ENCODE measurements at places on chromosomes 3 and 15.

- DNase-seq: no peak
These were observed 44.3 kb upstream of the C3orf49 start for GRCh38 chr3:63774781-63775180.

DNA sequence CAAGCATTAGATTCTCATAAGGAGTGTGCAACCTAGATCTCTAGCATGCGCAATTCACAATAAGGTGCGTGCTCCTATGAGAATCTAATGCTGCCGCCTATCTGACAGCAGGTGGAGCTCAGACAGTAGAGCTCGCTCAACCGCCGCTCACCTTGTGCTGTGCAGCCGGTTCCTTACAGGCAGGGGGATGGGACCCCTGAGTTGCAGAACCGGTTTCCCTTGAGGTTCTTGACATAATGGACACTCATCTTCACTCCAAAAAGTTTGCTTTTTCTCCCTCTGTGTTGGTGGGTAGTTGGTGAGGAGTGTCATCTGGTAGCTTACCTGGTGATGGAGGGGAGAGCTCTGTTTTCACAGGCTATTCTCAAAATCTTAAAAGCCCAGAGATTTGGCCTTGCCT is 324.0 kb upstream of the TBL1XR1 start:
- no peak for DNase-seq

DNA sequence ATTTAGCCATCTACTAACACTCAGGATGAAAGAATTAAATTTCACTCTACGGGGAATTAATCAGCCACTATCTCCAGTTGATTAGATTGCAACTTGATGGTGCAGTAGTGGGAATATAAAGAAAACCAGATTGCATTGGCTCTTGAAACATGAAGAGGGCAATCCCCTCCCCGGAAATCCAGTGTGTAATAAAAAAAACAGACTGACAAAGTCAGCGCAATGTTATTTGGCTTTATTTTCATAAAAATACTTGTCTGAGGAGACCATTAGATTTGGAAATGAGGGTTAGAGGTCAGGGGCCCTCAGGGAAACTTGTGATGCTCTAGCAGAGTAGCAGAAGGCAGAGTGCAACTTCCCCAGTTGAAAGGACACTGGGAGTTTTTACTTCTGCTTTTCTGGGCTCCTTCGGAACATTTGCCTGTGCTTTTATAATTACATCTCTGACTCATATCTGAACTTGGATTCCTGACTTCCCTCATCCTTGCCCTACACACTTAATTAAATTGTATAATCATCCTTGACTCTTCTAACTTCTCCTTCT is 326.8 kb downstream of the TUSC7 start:
- DNase-seq: no peak

DNA sequence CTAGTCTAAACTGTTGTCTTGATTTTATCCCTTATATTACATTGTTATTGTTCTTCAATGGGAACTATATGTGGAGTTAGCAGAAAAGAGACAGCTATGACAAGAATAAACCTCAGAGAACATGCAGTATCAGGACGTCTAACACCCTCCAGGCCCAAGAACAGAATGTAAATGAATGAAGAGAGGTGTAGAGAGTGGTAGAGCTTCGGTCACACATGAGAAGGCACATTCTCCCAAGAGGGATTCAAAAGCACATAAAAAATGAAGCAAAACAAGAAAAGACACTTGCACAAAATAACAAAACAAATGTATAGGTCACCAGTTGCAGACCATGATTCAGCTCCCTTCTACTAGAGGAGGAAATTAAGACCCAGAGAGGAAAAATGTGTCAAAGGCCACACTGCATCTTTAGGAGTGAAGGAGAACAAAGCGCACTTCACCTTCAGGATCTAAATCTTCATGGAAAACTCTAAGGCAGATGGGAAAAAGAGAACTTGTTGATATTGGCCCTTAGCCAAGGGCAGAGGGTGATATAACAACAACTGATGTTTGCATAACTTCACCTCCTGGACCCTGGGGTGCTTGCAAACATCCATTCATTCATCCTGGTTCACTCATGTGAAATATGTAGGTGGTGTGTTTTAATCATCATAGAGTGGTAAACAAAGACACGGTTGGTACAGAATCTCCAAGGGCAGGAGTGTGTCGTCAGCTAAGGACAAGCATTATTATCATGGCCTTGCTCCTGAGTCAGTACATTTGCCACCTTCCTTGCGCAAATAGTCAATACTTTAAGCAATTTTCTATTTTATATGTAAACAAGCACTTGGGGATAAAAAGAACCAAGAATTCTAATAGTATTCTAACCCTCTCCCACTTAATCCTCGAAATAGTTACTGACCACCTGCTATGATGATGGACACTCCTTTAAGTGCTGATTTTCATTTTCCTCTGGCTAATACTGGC is 8.8 kb downstream of the NEK10 start:
- peak; percentile 11 for DNase-seq

DNA sequence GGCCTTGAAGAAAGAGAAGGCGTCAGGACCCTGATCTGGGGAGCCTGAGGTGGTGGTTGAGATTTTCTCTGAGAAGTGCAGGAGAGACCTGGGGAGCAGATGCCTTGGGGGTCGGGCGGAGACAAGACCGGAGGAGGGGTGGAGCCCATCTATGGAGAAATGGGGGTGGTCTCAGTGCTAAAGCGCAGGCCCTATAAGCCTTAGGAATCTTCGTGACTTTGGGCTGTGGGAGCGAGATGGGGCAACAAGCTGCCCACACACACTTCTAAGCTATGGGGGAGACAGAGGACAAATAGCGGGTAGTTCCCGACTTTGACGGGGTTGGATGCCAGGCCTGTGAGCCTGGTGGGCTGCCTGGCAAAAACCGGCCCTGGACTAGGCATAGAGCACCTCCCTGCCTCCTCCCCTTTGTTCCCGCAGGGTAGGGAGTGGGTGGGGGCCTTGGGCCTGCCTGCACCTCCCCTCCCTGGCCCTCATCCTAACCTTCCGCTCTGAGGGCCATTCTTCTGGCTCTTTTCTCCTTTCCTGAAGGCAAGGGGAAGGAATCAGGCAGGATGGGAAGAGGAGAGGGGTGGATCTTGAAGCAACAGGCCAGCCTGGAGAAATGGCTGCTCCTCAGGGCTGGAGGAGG is 880 bp downstream of the NISCH start:
- peak; percentile 39 for DNase-seq

- DNase-seq: peak; percentile 10
These were observed 2.2 kb downstream of the AADAC start for GRCh38 chr3:151816091-151816604.

All from HEK293T (cell line).